Right ventricle myocardium inferior (tissue), 1 donor: ENCODE measurements at places on chromosomes 6 and 20. TPM values are rescaled to one million over a fixed set of nuclear protein-coding genes. Genes with fewer than 3 reads are reported as not detected.

DNA sequence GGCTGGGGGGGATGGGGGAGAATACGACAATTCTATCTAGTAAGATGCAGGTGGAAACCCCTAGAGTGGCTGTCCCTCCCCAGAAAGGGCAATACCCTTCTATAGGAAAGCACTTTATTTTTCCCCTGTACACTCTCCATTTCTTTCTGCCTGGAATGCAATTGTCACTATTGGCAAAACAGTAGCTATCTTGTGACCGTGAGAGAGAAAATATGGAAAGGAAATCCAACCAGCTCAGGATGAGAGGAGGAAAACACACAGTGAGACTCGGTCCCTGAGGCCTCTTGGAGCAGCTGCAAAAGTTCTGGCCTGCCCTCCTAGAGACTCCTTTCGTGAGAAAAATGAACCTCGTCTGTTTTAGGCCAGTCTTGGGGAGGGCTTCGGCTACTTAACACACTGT, 43.4 kb downstream of the FAM50B start:
- DNase-seq: no peak

Gene DPM1
- total RNA-seq: 35.5 TPM

GRCh38 chr6:167697316-167697715, 129.4 kb upstream of the AFDN start:
- no peak for DNase-seq

DNA sequence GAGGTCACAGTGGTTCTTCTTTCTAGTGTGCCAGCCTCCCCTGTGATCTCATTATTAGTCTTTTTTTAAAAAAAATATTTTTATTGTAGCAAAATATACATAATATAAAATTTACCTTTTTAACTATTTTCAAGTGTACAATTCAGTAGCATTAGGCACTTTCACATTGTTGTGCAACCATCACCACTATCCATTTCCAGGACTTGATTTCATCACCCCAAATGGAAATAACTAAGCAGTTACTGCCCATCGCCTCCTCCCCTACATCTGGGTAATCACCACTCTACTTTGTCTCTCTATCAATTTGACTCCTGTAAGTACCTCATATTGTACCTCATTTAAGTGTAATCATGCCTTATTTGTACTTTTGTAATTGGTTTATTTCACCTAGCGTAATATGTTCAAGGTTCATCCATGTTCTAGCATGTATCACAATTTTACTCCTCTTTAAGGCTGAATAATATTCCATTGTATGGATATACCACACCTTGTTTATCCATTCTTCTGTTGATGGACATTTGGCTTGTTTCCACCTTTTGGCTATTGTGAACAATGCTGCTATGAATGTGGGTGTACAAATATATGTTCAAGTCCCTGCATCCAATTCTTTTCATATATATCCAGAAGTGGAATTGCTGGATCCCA, 68.6 kb upstream of the FYN start:
- DNase-seq: no peak

GRCh38 chr6:137816133-137816579, 50.9 kb upstream of the TNFAIP3 start:
- DNase-seq: no peak

- no peak for DNase-seq
These were observed 72.2 kb downstream of the ATXN1 start for GRCh38 chr6:16688984-16689636.

DNA sequence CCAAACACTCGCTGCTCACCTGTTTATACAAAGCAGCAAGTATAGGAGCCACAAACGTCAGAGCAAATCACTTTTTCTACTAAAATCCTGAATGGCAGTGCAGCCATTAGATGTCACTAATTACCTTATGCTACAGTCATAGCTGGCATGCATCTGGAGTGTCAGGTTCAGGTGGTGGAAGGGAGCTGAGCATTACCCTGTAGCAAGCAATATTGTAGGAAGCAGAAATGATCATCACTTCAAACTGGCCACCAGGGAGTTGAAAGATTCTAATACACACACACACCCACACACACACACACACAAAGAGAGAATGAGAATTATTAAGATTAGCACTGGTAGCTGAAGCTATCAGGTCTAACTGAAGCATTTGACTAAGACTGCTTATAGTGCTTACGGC, 75.8 kb downstream of the EFHC1 start:
- no peak for DNase-seq

DNA sequence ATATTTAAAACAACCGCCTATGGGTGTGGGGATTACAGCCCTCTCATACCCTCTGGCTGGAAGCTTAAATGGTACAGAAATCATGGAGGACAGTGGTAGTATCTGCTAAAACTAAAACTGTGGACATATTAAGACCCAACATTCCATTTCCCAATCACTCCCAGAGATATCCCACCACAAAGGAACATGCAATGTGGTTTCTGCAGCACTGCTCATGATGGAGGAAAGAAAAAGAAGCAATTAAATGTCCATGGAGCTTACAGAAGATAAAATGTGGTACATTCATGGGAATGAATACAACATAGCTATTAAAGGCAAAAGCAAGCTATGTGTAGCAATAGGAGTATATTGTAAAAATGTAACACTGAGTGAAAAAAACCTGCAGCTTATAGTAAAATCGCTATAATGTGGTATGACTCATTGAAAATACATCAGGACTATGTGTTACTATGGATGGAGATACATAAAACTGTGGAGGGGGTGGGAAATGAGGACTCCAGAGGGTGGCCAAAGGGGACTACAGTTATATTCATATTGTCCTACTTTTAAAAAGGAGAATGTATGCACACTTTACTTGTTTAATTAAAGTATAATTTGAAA, 22.9 kb upstream of the NNAT start:
- no peak for DNase-seq

DNA sequence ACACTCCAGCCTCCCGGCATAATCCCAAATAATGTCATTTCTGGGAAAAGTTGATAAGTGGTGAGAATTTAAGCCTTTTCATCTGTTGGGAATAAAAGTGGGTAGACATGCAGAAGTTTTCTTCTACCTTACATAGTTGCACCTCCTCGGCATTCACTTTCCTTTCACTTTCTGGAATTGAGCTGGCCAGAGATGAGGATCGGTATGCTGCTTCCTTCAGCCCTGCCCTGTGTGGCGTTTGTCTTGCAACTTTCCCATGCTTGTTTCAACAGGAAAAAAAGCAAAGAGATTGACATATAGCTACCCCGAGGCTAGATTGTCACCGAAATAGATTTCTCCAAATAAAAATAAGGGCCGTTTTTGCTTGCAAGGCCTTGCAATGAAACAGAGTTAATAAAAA, 65.8 kb upstream of the JAG1 start:
- peak; percentile 41 for DNase-seq

DNA sequence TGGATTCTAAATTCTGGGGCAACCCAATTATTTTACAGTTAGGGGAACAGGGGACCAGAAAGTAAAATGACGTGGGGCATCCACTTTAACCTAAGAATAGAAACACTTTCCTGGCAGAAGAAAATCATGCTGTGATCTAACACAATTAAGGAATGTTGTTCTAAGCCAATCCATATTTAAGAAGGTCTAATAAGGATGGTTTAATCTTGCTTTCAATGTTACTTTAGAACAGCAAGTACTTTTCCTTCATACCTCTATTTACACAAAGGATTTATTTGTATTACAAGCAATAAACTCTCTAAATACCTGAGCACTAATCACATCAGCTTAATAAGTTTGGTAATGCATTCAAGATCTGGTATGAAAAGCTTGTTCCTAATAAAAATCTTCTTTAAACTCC, 32.4 kb downstream of the SLC2A12 start:
- DNase-seq: no peak

DNA sequence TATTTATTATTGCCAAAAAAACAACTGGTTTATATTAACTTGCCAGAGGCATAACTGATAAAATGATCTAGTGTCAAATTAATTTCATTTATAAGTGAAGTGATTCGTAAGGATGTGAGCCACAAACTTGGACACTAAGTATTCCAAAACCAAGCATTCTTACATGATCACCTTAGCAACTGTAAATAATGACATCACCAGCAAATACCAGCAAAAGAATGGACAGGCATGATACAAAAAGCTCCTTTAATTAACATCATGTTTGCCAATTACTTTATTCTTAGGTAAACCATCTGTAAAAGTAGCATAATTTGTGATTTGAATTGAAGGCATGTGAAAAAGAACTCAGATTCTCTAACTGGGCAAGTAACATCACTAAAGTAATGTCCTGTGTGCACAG, 17.2 kb upstream of the FNDC1 start:
- DNase-seq: no peak

GRCh38 chr6:68127074-68127473, 508.0 kb upstream of the ADGRB3 start:
- no peak for DNase-seq

GRCh38 chr6:135362124-135362523, 135.4 kb downstream of the AHI1 start:
- DNase-seq: no peak

DNA sequence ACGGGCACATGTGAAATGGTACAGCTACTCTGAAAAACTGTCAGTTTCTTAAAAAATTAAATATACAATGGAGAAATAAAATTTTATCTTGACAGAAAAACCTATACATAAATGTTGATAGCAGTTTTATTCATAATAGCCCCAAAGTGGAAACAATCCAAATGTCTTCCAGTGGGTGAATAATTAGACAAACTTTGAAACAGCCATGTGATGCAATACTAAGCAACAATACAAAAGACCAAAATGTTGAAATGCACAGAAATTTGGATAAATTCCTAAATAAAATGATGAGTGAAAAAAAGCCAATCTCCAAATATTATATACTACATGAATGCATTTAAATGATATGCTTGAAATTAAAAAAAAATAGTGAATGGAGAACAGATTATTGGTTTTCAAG, 523.1 kb downstream of the HTR1B start:
- DNase-seq: no peak

Gene RIPOR3
- 8.3 TPM for total RNA-seq

DNA sequence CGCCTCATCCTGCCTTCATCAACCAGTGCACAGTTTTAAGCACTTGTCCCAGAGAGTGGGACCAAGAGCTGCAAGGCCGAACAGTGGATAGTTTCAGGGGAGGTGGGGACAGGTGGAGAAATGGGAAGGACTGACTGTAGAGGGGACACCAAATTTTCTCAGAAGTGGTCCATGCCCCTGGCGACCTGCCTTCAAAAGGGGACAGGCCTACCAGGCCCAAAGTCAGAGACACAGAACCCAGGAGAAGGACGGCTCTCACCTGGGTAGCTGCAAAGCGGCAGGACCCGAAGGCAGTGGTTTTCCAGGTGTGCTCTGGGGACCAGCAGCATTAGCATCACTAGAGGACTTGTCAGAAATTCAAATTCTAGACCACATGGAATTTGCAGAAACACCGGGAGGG, 5.8 kb downstream of the TFEB start:
- DNase-seq: no peak

- DNase-seq: no peak
These were observed 13.7 kb downstream of the BCL2L1 start for GRCh38 chr20:31708736-31709534.

Gene PHF10
- total RNA-seq: 55.2 TPM

Gene C6orf120
- total RNA-seq: 14.5 TPM

Gene SLC22A2
- total RNA-seq: not detected

Gene HEBP2
- total RNA-seq: 103 TPM

DNA sequence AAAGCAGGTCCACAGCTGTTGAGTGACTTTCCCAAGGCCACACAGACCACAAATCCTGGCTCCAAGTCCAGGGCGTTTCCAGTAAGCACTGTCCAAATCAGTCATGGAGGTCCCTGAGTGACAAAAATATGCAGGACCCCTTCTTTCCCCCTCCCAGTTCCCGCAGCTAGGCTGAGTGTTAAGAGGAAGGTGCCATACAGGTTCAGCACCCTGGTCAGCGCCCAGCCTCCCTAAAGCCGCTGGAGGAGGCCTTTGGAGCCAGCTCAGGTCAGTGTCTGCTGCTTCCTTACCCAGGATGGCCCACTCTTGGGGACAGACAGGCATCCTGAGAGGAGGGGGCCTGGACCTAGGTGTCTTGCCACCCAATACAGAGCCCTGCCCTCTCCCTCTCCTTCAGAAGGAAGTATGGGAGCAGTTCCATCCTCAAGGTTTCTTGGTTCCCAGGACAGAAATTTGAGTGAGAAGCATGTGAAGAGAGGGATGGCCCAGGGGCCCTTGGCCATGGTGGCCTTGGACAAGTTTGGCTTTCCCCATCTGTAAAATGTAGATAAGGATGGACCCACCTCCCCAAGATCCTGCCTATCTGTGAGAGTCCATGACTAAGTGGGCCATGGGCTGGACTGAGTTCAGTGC, 13.2 kb downstream of the TMEM74B start:
- no peak for DNase-seq

Gene SALL4
- 0.19 TPM for total RNA-seq

DNA sequence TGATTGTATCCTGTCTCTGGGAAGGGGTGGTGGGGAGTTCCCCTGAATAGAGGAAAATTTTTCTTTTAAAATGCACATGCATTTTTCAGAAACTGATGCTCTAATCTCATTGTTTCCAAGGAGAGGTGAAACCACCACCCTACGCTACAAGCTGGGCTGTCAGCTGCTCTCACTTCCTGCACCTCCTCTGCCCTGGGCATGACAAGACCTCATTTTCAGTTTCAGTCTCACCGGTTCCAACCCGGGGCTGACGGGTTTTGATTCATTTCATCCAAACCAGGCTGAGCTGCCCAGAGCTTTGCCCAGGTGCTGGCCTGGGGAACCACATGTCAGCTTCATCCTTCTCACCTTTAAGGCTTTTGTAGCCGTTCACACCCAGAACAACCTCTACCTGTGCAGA, 99.7 kb downstream of the EYA2 start:
- no peak for DNase-seq

- no peak for DNase-seq
These were observed 7.4 kb upstream of the BPIFA3 start for GRCh38 chr20:33209789-33210188.

GRCh38 chr20:46108435-46108841, 9.7 kb upstream of the CD40 start:
- DNase-seq: no peak

Gene PBOV1
- not detected for total RNA-seq

- no peak for DNase-seq
These were observed 229.9 kb upstream of the GRIK2 start for GRCh38 chr6:101163611-101164010.
